Fibroblast of the aortic adventitia (primary cell): ENCODE measurements at places on chromosomes 16 and 17.

- DNase-seq = no peak
Measured at GRCh38 chr16:59758848-59759247, 1024.7 kb upstream of the GOT2 start.

DNA sequence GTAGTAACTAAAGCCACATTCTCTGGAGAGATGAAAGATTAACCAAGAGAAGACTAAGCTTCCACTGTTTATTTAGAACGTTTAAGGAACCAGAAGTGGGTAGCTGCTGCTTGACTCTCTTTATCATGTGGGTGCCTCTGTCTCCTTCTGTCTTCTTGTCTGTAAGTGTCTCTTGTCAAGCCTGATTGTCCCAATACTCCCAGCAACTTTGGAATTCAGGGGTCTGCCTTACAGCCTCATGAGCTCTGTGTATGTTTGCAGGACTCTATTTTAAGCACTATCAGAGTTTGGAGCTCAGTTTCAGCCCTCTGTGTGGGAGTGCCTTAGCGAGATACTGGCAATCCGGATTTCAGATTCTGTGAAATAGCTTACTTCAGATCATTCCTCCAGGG lies 29.3 kb upstream of the SPACA3 start:
- no peak for DNase-seq

DNA sequence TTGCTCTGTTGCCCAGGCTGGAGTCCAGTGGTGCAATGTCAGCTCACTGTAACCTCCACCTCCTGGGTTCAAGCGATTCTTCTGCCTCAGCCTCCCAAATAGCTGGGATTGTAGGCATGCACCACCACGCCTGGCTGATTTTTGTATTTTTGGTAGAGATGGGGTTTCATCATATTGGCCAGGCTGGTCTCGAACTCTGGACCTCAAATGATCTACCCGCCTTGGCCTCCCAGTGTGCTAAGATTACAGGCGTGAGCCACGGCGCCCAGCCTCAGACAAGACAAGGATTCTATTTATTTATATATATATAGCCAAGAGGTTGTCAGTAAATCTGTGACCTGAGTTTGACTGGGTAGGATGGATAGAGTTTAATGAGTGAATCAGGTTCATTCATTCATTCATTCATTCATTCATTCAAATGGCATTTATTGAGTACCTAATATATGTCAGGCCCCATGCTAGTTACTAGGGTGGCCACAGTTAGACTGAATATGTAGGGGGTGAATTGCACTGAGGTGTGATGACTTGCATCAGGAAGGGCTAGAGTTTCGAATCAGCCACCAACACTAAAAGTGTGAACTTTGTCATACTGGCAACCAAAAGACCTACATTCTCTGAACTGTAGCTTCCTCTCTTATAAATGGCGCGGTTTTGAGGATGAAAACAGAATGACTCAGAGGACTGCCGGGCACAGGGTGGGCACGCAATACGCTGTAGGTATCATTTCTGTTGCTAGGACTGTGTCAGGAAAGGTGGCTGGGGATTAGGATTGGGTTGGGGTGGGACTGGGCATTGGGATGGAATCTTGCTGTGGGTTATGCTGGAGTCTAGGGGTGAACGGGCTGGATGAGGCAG lies 37.8 kb downstream of the ITGAE start:
- DNase-seq = no peak

- no peak for DNase-seq
Measured at GRCh38 chr16:26019381-26020242, 327.9 kb downstream of the HS3ST4 start.
